ENCODE measurements at places on chromosomes 11 and 22. TPM values are rescaled to one million over a fixed set of nuclear protein-coding genes. Genes with fewer than 3 reads are reported as not detected.

Gene BATF2
- 0.81 TPM for total RNA-seq

Gene POU2AF2
- total RNA-seq, result not detected

Gene MMP1
- total RNA-seq, result 1,684 TPM

DNA sequence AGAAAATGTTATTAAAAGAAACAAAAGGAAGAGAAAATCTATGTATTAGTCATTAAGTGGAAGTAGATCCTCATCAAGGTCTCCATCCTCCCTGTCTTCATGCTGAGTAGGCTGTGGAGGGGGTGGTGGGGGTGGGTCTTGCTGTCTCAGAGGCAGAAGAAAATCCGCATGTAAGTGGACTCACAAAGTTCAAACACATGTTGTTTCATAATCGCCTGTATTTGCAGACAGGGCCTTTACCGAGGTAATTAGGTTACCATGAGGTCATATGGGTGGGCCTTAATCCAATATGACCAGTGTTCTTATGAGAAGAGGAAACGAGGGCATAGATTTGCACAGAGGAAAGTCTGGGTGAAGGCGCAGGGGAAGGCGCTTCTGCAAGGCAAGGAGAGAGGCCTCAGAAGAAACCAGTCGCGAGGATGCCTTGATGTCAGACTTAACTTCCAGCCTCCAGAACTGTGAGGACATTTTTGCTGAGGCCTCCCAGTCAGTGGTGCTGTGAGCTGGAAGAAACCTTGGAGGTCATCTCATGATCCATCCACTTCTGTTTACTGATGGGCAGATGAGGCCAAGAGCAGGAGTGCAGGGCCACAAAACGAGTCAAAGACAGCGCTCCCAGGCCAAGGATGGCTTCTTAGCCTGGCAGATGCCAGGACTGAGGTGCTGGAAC, 49.3 kb upstream of the THY1 start:
- DNase-seq, result no peak

- DNase-seq, result no peak
These were observed 1.3 kb upstream of the PVALB start for GRCh38 chr22:36818010-36818642.

GRCh38 chr11:82872377-82873150, 27.7 kb downstream of the PRCP start:
- peak; percentile 28 for DNase-seq

DNA sequence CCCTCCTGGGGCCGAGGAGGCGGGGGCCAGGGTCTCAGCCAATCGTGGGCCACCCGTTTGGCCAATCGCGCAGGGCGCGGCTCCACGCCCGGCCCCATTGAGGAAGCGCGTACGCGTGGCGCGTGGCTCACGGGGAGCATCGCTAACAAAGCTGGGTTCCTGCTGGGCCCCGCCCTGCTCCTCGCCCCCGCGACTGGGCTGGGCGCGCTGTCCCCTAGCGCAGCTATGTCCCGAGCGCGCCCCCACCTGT, 614 bp upstream of the ASCL2 start:
- DNase-seq, result no peak

- DNase-seq, result no peak
These were observed 1024.1 kb upstream of the CCDC90B start for GRCh38 chr11:84310268-84310667.

DNA sequence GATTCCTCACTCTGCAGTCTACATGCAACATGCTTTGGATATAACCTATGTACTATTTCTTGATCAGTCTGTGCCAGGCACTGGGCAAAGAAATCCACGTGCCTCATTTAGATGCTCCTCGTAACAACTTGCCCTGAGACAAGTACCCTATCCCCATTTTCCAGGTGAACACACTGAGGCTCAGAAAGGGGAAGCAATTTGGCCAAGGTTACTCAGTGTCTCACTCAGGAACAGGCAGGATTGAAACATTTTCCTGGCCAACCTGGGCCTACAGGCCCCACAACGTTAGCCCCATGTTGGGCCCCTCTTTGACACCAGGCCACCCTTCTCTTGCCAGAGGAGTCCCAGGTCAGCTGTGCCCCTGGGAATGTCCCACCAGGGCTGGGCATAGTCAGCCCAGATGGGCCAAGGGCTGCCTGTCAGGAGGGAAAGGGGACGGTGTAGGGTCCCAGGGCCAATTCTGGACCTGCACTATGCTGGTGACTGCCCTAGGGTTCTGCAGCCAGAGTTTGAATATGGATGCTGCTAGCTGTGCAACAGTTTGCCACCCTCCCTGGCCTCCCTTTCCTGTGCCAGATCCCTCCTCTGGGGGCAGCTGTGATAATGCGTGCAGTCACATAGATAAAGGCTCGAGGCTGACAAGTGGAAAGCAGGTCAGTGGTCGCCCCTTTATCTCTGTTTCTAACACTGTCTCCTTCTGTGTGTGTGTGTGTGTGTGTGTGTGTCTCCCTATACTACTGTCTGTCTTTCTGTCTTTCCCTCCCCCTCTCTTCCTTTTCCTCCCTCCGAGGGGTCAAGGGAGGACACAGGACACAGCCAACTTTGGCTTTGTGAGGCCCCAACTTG, 10.4 kb upstream of the EMID1 start:
- no peak for DNase-seq

- DNase-seq, result no peak
These were observed 20.8 kb upstream of the GAB2 start for GRCh38 chr11:78438298-78438975.

All from endothelial cell of umbilical vein (primary cell).